Lower leg skin (tissue), 4 donors: ENCODE measurements at places on chromosomes 12 and 14. TPM values are rescaled to one million over a fixed set of nuclear protein-coding genes. Genes with fewer than 3 reads are reported as not detected.

GRCh38 chr12:79635676-79636075, 55.1 kb downstream of the PAWR start:
- no peak for DNase-seq

Gene AHNAK2
- 737 TPM for total RNA-seq

- peak; percentile 79 for DNase-seq
Observed at GRCh38 chr12:109736552-109737108, 23.0 kb downstream of the FAM222A start.

GRCh38 chr12:66742508-66743367, 63.9 kb upstream of the GRIP1 start:
- DNase-seq: no peak

GRCh38 chr12:54549774-54550451, 512 bp downstream of the PDE1B start:
- DNase-seq: no peak

GRCh38 chr12:67099858-67100257, 169.3 kb upstream of the CAND1 start:
- DNase-seq: no peak

Gene TEDC1
- 2.8 TPM for total RNA-seq

Gene SLC16A7
- total RNA-seq: 20.8 TPM

- peak; percentile 89 for DNase-seq
Observed at GRCh38 chr12:93819050-93819491, 141.9 kb downstream of the CRADD start.

DNA sequence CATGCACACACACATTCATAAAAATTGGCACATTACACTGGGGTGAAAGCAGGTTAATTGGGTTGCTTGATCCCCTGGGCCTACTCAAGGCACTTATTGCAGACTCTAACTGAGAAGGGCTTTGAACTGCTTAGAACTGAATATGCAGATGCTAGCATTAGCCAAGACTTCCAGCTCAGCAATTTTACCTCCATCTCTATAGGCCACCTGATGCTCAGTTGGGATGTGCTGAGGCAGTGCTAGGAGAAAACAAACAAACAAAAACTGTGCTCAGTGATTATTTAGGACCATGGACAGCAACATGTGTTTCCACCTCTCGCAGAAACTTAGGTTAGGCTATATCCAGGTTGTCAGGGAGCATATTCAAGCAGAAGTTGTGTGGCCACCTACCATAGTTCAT, 124.8 kb upstream of the WSCD2 start:
- DNase-seq: no peak

Gene MAX
- 126 TPM for total RNA-seq

DNA sequence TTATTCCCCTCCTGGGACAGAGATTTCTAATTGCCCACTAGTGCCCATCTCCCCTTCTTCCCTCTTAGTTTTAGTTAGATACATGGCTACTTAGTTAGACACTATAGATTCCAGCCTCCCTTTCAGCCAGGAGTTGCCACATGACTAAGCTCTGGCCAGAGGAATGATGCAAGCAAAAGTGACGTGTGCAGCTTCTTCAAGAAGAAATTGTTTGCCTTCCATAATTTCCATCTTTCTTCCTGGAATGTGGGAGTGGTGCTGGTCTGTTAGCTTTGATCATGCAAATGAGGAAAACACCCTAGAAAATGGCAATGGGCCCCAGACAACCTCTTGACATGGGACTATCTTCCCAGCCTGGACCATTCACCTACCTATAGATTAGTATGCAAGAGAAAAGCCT, 21.4 kb downstream of the CCDC177 start:
- DNase-seq: no peak

DNA sequence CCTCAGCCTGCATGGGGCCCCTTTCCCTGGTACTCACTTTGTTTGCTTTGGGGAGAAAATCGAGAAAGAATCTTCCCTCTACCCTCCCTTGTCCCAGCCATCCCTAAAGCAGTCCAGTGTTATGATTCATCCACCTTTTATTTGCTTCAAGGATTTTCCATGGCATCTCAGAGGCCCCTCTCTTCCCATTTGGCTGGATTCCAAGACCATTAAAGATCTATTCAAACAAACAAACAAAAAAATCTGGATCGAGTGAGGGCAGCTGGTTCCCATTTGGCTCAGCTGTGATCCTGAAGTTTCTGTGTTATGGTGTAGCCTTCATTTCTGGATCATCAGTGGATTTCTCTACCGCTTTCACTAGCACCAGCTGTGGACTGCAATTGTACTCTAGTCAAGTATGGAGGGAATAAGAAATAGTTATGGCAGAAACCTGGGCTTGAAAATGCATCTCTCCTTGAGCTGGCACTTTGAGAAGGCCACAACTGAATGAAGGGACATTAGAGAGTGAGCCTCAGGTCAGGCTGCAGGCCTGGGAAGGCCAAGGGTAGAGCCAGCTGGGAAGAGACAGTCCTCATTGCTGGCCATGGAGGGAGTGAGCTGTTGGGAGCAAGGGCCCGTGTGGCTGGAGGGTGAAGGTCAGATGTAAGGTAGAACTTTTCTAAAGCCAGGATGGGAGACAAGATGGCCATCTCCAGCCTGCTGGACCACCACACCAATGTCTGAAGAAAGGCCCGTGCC, 13.7 kb downstream of the KRT71 start:
- DNase-seq: no peak

DNA sequence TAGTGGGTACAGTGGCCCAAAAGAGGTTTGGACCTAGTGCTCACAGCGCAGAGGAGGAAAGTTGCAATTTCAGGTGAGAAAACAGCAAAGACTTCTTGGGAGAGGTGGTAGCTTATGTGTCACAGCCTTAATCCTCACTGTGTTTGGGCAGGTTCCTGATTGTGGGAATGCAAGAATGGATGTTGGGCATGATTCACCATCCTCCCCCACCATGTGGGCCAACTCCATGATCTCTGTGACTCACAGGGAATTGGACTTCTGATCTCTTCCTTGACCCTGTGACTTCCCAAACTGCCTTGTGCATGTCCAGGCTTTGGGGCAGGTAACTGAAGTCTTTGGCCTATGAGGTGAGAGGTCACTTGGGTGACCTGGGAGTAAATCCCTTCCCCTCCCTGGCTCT, 1.8 kb upstream of the CHST11 start:
- DNase-seq: no peak

Gene OVCH1
- total RNA-seq: not detected

Gene PPM1A
- 38.2 TPM for total RNA-seq

GRCh38 chr12:48717252-48717695, 767 bp upstream of the CCNT1 start:
- no peak for DNase-seq

- DNase-seq: no peak
Observed at GRCh38 chr14:67467134-67467533, 21.4 kb downstream of the TMEM229B start.

GRCh38 chr14:20614038-20614840, 23.1 kb upstream of the RNASE12 start:
- no peak for DNase-seq

GRCh38 chr14:71803539-71804260, 128.5 kb upstream of the RGS6 start:
- no peak for DNase-seq

GRCh38 chr12:770479-770878, 18.1 kb downstream of the WNK1 start:
- DNase-seq: no peak

- no peak for DNase-seq
Observed at GRCh38 chr12:88893801-88894200, 313.5 kb upstream of the KITLG start.

DNA sequence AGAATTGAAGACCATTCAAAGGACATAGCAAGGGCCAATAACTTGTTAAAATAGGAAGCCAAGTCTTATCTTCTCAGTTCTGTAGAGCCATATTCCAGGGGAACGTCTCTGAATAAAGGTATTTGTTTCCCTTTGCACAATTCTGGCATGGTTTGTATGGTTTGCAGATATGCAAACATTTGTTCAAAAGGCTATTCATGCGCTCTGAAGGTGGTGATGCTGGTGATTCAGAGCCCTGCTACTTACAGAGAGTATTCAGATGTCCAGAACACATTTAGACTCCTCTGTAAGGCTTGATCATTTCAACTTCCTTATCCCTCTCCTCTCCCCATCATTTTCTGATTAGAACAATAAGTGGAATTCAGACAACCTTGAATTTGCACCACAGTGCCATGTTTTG, 35.9 kb downstream of the SLC4A8 start:
- no peak for DNase-seq

DNA sequence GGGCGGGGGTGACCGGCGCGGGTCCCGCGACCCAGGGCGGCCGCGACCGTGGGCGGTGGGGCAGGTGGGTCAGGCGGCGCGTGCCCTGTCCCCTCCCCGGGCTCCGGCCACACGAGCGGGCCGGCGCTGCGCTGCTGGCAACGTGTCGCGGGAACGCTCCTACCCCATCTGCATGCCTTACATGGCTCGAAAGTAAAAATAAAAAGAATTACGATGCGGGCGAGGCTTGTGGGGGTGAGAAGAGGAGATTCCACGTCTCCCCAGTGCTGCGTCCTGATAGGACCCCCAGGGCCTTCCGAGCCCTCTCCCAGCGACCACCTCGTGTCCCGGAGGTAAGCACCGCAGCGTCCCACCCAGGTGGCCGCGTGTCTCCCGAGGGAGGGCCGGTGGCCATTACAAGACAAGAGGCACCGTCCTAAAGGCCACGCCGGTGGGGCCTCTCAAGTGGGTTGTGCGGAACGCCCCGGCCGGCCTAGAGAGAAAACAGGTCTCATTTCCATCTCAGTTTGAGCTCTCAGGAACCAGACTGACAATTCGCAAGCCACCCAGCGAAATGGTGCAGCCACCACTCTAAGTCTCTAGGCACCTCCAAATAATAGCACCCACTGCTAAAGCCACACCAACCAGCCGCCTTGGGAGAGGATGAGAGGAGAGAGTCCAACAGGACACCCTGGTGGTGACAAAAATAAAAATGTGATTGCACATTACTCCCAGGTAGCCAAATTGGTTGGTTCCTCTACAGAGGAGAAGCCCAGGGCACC, 612 bp upstream of the FOXN3 start:
- DNase-seq: peak; percentile 71

Gene KLHL33
- 0.12 TPM for total RNA-seq

Gene CSRNP2
- total RNA-seq: 16.6 TPM

Gene TCL1A
- total RNA-seq: not detected

GRCh38 chr12:11545484-11546330, 103.8 kb upstream of the ETV6 start:
- no peak for DNase-seq

DNA sequence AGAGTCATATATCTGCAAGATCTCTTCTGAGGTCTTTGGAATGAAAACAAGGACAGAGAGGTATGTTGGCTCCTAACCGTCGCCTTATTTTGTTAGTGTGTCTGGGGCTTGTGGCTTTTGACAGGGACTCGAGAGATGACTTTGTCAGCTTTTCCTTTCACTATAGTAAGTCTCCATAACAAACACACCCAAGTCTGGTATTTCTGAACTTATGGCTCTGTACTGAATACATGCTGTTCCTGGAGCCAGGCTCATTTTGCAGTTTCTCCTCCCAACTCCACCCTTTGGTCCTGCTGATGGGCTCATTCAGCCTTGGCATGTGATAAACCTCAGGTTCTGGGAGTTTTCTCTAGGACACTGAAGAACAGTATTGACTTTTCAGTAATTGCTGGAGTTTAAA, 27.7 kb upstream of the TMED10 start:
- no peak for DNase-seq

DNA sequence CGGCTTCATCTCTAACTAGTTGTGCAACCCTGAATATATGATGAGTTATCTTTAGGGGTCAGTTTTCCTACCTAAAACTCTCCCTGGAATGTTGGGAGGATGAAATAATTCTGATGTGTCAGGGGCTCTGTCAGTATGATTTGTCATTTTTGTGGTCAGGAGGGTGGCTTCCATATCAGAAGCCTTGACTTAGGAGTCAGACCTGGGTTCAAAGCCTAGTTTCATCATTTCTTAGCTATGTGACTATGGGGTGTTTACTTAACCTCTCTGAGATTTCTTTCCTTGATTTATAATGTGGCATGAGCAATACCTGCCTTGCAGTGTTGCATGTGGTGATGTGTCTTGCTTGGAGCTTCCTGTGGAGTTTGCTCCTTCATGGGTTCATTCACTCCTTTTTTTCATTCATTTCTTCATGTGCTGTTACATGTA, 146.8 kb downstream of the CHST11 start:
- no peak for DNase-seq

GRCh38 chr14:70924521-70924920, 17.3 kb downstream of the PCNX1 start:
- DNase-seq: no peak

DNA sequence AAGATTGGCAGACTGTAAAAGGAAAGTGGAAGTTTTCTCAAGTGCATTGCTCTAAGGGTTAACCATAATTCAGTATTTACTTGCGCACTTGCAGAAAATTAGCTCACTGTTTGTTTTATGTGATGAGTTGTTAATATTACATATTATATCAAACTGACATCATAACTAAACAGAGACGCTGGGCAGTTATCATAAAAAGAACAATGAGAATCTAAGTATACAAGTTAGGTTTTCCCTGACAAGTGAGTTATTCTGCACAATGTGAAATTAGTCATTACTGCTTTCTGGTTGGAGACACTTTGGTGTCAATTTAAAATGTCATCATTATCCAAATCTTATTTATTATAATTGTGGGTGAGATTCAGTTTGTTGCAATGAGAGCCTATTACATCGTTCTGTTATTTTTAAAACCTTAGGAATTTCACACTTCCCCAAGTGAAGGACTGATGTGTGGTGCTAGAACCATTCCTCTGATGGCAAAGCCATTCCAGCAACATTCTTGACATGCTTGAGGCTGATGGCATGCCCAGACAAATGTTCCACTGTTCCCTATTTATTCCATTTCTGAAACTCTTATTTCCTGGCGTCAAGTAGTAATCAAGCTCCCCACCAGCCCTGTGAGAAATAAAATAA, 90.1 kb upstream of the FLRT2 start:
- no peak for DNase-seq

Gene BATF
- total RNA-seq: 7.3 TPM

Gene CLEC6A
- not detected for total RNA-seq

GRCh38 chr14:101884089-101884933, 80.1 kb upstream of the DYNC1H1 start:
- DNase-seq: no peak

DNA sequence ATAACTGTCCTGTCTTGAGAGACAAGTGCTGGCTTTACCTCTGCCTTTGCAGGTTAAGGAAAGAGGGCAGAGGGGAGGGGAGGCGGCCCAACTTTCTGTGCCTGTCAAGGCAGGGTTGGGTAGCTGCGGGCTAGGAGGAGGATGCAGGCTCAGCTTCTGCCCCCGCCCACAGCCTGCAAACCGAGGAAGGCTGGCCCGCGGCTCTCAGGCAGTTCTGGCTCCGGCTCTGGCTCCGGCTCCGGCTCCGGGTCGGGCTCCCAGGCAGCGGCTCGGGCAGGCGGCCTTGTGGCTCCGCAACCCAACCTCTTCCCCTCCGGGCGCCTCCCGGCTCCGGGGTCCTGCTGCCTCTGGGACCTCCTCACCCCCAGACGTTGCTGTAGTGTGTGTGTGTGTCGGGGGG, 92.9 kb downstream of the TMEM30B start:
- DNase-seq: peak; percentile 90
